GDM1 (cell line): ENCODE measurements at places on chromosomes 7 and 10.

DNA sequence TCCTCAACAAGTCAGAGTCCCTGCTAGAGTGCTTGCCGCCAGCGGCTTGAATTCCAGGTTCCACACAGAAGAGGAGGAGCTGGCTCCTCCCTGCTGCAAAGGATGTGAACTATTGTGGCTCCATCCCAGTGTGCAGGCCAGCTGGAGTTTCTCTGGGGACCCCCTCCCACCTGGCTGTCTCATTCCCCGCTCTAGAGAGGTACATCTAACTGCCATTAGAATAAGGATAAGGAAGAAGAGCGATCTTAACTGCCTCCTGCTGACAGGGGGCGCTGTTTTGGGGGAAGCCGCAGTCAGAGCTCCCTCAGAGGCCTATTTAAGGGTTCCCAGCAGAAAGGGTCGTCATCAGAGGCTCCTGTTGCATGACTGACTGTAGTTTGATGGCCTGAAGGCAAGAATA is 40.8 kb upstream of the HECW1 start:
- no peak for DNase-seq

DNA sequence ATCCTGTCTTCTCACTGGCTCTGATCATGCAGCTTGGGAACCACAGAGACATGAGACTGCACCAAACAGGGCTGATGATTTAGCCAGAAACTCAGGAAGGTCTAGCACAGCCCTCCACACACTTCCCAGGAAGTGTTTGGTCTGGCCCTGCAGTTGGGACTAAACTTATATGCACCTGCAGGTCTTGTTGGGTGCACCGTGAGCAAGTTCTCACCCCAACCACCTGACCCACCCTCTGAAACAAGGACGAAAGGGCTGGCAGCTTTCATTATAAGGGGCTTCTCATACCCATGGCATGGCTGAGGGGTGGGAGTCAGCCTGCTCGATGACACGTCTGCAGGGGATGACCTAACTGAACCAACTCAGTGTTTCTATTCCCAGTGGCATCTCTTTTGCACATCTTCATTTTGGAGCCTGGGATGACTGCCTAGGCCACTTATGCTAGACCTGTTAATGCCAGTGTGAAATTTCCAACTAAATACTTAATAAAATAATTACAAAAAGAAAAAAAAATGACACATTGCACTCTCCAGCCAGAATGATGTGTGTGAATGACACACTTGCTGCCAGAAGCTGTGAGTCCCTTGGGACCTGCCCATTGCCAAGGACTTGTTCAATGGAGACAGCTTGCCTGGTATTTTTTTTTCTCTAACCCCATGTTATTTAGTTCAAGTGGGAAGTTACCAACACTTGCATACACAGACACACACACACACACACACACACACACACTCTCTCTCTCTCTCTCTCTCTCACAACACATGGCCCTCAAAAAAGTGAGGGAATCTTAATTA is 102.6 kb downstream of the NEURL1 start:
- DNase-seq, result no peak

GRCh38 chr7:26188957-26189541 is 11.5 kb downstream of the HNRNPA2B1 start:
- DNase-seq, result no peak

GRCh38 chr7:36219429-36219828 is 66.4 kb downstream of the EEPD1 start:
- DNase-seq, result no peak

GRCh38 chr7:121744877-121745276 is 128.1 kb upstream of the PTPRZ1 start:
- DNase-seq, result no peak

GRCh38 chr10:6711408-6711841 is 131.3 kb upstream of the PRKCQ start:
- DNase-seq, result no peak

- DNase-seq, result no peak
Observed at GRCh38 chr10:25682203-25682851, 251.7 kb upstream of the MYO3A start.
